ENCODE measurements at places on chromosomes 2 and 18.

DNA sequence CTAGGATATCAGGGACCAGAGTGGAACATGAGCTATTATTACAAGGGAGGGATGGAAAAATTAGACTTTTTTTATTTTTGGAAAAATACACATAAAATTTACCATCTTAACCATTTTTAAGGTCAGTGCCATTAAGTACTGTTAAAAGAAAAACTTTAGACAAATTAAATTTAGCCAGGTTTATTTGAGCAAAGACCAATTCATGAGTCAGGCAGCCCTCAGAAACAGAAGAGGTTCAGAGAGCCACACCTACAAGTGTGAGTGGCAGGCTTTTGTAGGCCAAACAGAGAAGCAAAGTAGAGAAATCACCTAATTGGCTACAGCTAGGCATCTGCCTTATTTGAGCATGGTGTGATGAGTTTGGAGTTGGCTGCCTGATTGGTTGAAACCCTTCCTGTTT is 301.3 kb upstream of the RAB12 start:
- DNase-seq, result peak; percentile 21

DNA sequence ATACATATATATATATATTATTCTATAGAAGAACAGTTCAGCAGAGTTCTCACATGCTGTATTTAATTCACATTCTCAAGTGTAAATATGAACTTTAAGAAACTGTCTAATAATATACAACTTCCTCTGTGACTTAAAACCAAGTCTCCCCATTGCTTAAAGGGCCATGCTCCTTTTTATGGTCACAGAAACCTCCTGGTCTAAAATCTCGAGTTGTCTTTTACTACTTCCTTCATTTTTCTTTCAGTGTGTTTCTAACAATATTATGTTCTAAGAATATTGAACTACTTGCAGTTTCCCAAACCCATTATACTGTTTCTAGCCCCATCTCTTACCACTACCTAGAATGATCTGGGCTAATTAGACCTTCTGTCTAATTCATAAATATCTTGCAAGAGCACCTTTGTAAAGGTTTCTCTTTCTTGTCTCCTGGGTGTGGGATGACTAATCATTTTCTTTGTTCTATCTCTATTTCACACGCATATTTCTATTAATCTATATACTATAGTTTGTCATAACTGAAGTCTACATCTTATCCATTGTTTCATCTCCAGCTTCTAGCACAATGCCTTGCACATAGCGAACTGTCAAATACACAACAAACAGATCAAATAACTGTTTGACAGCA is 48.8 kb downstream of the ERBB4 start:
- DNase-seq, result no peak

- DNase-seq, result no peak
These were observed 236.3 kb upstream of the RASGRP3 start for GRCh38 chr2:33240178-33240577.

DNA sequence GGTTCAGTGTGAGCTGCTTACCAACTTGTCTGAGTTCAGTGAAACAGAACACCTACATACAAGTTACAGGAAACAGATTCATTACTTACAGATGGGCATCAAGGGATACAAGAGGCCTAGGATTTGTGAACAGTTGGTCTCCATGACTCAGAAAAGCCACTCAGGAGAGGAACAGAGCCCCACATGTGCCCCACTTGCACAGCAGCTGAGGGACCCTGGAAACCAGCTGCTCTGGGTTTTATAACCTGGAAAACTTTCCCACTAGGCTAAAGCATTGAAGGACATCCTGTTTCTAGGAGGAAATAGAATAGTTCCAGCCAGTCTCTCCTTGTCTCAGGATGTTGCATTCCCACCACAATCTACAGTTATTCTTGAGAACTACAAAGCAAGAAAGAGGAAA is 530.0 kb downstream of the ZNF804A start:
- DNase-seq, result peak; percentile 54

GRCh38 chr2:224722250-224722649 is 6.1 kb upstream of the CCDC195 start:
- DNase-seq, result peak; percentile 7

- DNase-seq, result peak; percentile 72
These were observed 82.8 kb downstream of the SLC25A12 start for GRCh38 chr2:171811245-171811628.

DNA sequence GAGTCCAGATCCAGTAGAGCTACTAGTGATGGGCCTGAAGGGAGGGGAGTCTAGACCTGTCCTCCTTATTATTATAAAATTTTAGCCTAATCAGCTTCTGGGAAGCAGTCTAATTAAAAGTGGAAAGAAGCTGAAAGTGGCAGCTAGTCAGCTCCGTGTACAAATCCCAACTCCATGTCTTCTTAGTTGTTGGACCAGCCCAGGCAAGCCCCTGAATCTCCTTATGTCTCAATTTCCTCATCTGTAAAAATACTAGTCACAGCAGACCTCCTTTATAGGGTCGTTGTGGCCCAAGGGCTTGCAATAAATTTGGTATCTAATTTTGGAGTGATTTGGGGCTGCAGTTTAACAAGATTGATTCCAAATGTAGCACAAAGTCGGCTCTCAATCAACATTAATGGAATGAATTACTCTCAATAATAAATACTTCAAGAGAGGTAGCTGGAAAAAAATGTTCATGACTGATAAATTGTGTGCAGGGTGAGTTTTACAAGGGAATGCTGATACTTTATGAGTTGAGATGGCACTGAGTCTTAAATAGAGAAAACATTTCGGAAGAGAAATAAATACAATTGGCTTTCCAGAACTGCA is 118.3 kb upstream of the NDUFV2 start:
- DNase-seq, result no peak

DNA sequence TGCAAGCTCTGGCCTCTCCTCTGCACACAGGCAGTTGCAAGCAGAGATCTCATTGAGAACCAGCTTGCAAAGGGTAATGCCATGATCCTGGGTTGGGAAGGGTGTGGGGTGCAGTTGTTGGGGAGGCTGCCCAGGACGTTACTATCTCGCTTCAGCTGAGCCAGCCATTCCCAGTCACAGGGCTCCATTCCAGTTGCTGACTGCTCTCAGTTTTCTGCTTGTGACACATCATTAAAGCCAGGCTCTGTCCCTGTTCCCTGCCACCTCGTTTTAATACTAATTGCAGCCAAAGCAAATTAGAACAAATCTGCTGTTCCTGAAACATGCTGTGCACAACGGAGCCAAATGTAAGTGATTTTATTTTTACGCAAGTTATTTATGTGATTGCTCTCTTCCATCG is 62.5 kb upstream of the SMAD2 start:
- DNase-seq, result no peak

Data from DMS53 (cell line).